ENCODE measurements at places on chromosomes 7 and 10.

- DNase-seq = no peak
These were observed 8.2 kb downstream of the MAT1A start for GRCh38 chr10:80281292-80281691.

DNA sequence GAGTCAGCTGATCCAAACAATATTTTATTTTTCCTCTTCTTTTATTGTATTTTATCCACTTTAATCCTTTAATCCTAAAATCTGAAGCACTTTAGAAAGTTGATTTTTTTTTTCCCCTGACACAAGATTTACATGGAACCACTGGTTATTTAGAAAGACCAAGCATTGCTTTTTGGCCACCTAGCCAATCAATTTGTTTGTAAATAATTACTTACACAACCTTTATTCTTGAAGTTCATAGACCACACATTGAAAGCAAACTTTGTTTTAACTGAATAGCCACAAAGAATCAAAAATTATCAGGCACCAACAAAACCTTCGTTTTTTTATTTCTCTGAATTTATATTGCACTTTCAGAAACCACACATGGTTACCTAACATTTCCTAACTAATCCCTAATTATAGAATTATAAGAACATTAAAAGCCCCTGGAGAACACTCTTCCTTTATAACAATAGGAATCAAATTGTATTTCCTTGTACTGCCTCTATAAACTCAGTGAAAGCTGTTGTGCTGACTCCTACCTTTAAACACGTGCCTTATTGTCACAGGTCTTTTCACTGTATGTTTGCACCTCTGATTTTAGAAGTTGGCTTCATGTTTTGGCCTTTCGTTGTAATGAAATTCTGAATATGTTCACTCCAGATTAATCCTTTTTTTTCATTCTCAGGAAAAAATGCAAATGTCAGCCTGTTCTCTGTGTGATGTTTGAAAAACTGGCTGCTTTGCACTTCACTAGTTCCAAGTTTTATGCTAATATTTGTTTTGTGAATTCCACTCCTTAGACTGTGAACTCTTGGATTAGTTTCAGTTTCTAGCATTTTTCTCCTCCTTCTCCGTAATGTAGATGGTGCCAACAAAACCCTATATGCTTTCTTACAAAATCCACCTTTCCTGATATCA is 1511.9 kb downstream of the REEP3 start:
- no peak for DNase-seq

DNA sequence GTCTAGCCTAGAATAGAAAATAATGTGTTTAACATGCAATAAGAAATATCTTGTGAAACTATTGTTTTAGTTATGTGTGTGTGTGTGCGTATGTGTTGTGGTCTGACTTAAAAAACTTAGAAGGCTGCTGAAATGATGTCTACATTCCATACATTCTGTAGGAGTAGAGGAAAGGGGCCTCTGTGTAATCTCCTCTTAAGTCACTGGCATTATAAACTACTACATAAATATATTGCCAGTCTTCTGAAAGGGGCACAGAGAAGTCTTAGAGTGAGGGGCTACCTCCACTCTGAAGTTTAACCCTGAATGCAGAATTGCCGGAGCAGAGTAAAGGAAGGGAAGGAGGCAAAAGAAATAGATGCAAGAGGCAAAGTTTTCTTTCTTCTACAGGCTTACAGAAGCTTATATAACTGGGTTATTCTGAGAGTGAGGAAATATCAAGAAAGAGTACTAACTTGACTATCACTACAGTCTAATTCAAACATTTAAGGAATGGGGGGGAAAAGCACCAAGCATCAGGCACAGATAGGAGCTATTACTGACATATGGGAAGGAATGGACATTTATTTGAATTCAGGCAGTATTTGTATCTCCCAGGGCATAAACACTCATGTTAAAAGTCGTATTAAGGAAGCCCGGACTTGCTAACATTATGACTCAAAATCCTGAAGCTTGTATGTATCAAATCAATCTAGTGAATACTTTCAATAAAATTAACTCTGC is 75.7 kb downstream of the DNAJC1 start:
- no peak for DNase-seq

DNA sequence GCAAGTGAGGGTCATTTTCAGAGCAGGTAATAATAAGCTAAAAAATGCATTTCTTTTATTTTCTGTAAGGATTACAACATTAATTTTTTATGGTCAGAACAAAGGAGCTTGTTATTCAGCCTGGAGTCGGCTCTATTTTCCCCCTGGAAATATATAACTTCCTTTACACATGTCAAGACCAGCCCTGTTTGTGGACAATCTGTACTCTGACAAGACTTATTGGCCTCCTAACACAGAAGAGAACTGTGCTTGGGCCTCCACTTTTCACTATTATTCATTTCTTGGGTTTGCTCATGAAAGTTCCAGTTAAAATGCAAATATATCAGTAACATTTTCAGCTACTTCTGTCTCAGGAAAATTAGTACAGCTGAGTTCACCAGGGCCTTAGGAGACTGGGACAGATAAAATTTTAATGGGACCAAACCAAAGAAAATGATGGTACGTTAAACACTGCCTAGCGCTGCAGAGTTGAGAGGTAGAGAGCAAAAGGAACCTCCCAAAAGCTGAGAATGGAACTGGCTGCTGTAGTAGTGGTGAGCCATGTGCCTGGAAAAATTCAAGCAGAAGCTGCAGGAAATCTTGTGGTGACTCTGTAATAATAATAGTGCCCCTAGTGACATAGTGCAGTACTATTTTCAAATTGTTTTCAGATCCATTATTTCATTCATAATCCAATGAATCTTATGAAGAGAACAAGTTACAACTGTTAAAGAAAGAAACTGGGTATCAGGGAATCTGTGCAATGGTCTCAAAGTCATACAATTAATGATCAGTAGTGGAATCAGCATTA is 227.2 kb upstream of the KIAA1217 start:
- DNase-seq = no peak

DNA sequence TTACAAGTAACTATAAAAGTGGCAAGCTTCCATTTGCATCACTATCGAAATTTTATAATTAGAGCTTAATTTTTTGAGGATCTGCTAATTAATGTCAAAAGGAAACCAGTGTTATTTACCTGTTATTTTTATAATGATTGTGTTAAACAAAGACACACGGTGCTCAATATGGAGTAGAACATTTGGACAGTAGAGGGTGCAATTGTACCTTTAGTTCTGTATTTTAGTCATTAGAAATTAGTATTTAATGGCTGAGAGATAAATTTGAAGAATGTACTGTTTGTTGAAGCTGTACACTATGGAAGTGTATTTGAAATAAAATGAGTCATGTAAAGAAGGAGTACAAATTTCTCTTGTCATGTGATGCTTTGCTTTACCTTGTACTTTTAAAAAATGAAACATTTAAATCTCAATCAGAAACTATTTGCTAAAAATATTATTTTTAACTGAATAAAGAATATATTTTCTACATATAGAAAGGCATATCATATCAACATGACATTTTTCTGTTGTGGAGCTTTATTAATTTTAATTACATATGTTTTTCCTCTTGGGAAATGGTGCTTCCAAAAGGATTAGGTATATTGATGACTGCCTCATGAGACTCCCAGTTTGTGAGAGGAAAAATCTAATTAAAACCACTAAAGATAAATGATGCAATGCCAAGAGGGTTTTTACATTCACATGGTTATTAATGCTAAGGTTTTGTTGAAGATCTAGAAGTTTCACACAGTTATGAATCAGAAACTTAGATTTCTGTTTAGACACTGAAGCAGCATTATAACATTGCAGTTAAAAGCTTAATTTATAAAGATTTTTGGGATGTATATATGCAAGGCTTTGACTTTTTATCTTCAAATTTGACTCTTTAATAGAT is 10.4 kb upstream of the PRKG1 start:
- no peak for DNase-seq

DNA sequence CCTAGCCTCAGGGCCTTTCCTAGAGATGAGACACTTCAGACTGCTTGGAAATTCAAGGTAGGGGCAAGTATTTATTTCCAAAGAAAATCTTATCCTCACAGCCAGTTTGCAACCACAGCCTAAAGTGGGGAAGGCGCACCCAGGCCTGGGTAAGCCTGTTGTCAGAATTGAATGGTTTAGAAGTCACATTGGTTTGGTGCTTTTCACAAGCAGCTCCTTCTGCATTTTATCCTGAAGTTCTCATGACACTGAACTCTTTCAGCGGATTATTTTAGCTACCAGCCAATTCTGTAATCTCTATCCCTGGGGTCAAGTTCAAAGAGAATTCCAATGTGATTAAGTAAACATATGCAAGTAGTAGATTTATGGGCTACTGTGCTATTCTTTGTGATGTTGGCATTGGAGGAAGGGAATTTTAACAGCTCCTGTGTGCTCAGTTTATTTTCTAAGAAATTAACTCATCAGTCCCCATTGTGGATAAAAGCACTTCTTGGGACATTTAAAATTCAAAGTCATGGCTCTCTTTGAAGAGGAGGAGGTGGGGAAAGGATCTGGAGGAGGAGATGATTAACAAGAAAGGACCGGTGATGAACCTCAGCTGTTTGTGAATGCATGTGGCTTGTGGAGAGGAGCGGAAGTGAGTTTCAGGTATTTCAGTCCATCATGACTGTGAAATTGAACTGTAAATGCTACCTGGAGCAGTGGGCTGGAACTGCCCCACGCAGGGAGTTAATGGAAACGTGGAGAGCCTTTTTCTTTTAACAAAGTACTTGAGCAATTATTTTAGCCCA is 90.2 kb upstream of the CACUL1 start:
- no peak for DNase-seq

All from stimulated activated CD8-positive, alpha-beta memory T cell treated with anti-CD3 and anti-CD28 coated beads, Interleukin-2, amount 100 ng/mL, for 48 hours (primary cell).